Stimulated activated CD8-positive, alpha-beta memory T cell treated with anti-CD3 and anti-CD28 coated beads, Interleukin-15, amount 100 ng/mL, for 4 hours (primary cell): ENCODE measurements at places on chromosomes 4 and X.

DNA sequence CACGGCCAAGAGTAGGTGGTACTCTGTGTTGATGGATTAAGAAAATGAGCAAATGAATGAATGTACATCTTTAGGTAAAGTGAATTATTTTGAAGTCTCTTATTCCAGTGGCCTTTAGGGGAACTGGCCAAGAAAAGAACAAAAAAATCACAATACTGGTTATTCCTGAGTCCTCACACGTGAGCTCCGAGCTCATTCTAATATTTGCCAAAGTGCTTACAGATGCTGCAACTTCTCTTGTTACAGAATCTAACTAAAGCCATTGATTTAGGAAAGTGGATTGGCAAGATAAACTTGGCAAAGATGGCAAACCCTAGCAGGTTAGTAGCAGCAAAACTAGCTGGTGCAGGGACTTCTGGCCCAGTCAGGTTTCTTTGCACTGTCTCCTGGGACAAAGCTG, 37.6 kb downstream of the IDS start:
- DNase-seq: no peak

DNA sequence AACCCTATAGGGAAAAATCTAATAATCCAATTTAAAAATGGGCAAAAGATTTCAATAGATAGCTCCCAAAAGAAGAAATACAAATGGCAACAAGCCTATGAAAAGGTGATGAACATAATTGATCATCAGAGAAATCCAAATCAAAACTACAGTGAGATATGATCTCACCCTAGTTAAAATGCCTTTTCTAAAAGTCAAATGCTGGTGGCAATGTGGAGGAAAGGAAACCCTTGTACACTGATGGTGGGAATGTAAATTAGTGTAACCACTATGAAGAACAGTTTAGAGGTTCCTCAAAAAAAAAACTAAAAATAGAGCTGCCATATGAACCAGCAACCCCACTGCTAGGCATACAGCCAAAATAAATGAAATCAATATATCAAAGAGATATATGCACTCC, 44.5 kb downstream of the STPG2 start:
- no peak for DNase-seq

DNA sequence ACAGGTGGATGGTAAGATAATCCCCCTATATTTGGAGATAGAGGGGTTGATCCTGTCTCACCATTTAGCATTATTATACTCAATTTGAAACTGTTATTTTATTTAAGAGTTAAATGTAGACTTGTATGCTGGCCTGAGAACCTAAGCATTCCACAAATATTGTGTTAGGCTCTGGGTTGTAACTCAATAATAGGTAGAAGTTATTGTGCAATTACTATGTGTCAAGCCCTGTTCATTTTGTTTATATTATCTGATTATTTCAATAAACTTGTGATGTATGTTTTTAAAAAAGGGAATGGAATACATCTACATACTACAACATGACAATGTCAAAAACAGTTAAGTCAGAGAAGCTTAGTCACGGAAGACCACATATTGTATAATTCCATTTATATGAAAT, 13.6 kb upstream of the TXK start:
- DNase-seq: no peak

DNA sequence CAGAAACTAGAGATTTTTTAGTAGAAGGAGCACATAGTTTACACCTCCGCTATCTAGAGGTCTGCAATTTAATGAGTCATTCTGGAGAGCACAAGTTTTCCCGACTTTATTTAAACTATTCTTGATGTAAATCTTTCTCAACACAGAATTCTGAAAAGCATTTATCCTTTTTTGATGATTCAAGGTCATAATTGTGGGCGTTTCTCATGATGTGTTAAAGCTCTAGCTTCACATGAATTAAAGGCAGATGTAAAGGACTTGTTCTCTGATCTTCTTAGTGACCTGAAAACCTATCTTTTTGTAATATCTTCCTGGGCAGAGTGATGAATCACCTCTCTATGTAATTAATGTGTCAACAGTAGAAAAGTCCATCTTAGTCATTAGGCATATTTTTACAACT, 128.8 kb downstream of the COMMD8 start:
- no peak for DNase-seq

GRCh38 chr4:154565704-154566103, 2.9 kb downstream of the FGB start:
- DNase-seq: no peak

GRCh38 chr4:45621971-45622370, 501.9 kb downstream of the GABRG1 start:
- DNase-seq: no peak

GRCh38 chr4:24321616-24322015, 262.7 kb downstream of the DHX15 start:
- no peak for DNase-seq

GRCh38 chrX:121479406-121479805, 432.0 kb downstream of the GLUD2 start:
- no peak for DNase-seq

- DNase-seq: no peak
Measured at GRCh38 chr4:76197971-76198410, 15.6 kb downstream of the SCARB2 start.

DNA sequence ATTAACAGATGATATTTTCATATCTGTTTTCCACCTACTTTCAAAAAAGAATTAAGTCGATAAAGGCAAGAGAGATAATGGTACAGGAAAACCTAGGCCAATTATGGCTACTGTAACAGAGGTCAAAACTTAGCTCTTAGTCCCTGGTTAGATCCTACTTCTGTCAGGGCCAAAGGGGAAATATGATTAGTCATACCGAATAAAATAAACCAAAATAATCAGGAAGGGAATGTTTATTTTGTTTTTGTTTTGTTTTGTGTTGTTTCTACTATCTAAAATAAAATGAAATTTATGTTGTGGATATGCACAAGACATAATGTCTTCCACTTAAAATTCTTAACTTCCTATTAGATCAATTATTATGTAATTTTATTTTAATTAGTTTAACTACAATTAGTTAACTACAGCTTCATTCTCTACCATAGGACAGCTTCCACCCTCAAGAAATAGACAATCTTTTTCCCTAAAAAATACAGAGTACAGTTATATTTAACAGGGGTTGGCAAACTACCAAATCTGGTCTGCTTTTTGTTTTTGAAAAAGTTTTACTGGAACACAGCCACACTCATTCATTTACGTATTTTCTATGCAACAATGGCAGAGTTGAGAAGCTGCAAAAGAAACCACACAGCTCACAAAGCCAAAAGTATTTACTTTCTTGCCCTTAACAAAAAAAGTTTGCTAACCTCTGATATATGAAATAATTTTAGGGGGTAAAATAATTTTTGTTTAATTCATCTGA, 25.4 kb downstream of the TMEM47 start:
- no peak for DNase-seq

- DNase-seq: no peak
Measured at GRCh38 chrX:22800360-22800759, 199.4 kb upstream of the DDX53 start.

DNA sequence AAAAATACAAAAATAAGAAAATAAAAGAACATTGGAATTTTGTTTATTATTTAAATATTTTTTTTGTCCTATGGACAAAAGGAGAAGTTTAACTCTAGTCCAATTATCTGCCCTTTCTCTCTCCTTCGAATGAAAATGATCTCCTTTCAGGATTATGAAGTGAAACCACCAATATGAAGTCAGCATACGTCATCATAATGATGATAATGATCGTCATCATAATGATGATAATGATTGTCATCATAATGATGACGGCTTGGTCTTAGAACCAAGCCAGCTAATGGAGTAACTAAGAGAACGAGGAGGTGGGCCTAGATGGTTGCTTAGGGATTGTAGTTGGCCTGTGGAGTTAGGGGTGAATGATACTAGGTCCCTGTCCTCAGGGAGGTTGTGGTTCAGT, 21.9 kb upstream of the LINC00632 start:
- DNase-seq: no peak

DNA sequence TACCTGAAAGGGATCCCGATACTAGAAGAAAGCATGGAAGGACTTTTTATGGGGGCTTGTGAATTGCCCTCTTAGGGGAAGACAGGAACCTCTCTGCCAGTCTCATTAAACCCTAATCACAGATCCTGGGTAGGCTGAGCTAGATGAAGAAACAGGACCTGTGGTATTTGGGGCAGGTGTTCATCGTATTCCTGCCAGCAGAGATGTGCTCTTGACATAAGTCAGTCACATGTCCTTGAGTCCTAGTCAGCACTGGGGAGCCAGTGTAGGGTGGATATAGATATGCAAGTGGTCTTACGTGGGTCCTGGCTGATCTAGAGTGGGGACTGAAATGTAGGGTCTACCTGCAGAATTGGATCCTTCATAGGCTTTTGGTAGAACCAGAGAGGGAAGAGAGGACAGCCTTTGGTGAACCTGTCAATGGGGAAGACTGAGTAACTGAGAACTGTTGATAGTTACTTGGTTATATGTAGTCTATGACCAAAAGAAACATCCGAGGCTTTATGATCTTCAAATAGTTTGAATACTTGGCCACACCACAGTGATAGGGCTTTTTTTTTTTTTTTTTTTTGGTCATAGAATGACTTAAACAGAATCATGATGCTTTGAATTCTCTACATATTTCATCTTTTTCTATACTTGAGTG, 63.5 kb upstream of the WDR1 start:
- DNase-seq: no peak

DNA sequence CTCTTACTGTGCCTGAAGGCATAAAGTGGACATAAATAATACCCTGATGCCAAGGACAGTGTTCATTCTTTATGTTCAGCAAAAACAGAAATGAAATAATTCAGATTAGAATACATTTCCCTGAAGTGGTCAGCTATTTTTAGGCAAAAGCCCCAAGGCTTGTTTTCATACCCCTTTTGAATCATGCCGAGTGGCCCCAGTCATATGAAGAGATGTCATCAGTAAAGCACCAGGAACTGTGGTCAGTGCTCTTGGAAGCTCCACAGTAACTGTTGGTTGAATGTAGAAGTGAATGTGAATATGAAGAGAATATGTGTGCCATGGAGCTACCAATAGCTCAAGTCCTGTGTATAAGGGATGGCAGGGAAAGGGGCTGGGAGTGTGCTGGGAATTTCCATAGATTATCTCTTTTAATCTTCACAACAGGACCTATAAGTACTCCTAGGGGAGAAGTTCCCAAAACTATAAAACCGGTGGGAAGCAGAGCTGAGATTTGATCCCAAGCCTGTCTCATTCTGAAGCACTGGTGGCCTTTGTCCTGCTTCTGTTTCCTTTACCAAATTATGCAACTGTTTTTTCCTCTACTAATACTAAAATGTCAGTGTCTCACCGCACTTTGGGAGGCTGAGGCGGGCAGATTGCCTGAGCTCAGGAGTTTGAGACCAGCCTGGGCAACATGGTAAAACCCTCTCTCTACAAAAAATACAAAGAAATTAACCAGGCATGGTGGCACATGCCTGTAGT, 52.6 kb downstream of the FNIP2 start:
- DNase-seq: no peak

- DNase-seq: no peak
Measured at GRCh38 chr4:169050881-169051760, 41.1 kb upstream of the CBR4 start.

DNA sequence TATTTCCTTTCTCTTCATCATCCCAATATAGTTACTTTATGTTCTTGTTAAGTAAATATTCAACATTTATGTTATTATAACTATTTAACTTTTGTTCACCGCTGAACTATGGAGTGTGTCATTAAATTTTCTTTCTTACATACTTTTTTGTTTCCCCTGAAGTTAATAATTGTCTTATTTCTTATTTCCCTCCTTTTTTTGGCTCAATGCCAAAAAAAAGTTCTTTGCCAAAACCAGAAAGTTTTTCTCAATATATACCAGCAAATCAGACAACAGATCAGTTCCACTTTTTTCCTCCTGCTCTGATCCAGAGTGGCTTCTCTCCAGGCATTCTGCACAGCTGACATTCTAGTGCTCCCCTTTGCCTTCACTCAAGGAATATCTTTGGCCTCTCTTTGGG, 187.0 kb upstream of the PPARGC1A start:
- no peak for DNase-seq

- DNase-seq: no peak
Measured at GRCh38 chr4:54661686-54662085, 3.9 kb downstream of the KIT start.

- no peak for DNase-seq
Measured at GRCh38 chr4:2887343-2887742, 43.7 kb downstream of the ADD1 start.

DNA sequence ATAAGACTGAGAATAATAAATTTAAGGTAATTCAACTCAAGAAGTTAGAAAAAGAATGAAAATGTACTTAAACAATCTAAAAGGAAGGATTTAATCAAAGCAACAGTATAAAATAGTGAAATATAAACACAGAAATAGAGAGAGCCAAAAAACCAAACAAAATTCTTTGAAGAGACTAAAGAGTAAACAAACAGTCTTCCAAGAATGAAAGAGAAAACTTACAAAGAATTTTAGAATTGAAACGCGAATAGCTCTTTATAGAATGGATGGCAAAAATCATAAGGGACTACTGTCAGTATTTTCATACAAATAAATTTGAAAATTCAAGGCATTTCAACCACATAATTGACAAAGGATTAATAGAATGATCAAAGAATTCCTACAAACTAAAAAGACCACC, 41.7 kb downstream of the VEGFC start:
- DNase-seq: no peak

DNA sequence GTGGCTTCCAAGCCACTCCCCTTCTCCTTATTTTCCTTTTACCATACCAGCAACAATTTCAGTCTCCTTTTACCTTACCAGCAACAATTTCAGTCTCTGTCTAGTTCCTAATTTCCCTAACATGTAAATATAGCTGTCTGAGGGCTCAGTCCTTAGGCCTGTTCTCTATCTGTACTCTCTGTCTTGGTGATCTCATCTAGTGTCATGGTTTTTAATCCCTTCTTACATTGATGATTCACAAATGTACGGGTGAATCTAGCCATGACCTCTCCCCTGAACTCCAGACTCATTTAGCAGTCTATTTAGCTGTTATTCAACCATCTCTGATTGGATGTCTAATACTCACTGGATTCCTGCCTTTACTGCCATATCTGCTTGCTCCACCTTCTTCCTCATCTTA, 7.2 kb downstream of the IL15 start:
- DNase-seq: no peak

GRCh38 chr4:141713771-141714445, 77.5 kb downstream of the IL15 start:
- DNase-seq: no peak

DNA sequence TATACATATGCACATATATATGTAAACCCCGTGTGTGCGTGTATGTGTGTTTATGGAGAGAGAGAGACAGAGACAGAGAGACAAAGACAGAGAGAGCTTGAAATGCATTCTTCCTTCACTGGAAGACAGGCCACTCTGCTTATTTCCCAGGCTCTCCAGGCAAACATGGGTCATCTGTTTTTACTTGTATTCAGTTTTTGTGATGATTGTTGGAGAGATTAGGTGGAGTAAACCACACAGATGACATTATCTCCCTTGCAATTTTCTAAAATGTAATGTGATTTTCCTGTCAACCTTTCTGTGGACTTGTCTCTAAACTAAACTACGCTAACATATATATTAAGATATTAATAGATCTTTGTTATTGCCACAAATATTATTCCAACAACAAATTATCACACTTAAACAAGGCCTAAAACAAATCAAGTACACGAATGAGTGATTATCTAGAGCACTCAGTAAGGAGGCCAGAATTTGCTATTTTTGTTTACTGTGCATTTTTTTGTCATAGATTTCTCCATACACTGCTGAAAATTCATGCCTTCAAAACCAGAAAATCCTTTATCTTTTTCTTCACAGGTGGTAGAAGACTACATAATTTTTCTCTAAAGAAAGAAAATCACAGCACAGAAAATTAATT, 251.8 kb upstream of the SLIT2 start:
- DNase-seq: no peak

GRCh38 chrX:8607326-8607725, 124.6 kb downstream of the ANOS1 start:
- no peak for DNase-seq

- DNase-seq: no peak
Measured at GRCh38 chr4:112140536-112140935, 4.7 kb upstream of the FAM241A start.
